Mucosa of gallbladder (tissue), 1 donor: ENCODE measurements at places on chromosomes 13 and 19. TPM values are rescaled to one million over a fixed set of nuclear protein-coding genes. Genes with fewer than 3 reads are reported as not detected.

The NFIX gene
- total RNA-seq = 135 TPM

The FBL gene
- 92.6 TPM for total RNA-seq

GRCh38 chr13:113665597-113666328 is 1.3 kb upstream of the GRK1 start:
- DNase-seq = no peak

GRCh38 chr13:46639033-46639981 is 86.3 kb downstream of the LRCH1 start:
- no peak for DNase-seq

The ITGBL1 gene
- 16.2 TPM for total RNA-seq

DNA sequence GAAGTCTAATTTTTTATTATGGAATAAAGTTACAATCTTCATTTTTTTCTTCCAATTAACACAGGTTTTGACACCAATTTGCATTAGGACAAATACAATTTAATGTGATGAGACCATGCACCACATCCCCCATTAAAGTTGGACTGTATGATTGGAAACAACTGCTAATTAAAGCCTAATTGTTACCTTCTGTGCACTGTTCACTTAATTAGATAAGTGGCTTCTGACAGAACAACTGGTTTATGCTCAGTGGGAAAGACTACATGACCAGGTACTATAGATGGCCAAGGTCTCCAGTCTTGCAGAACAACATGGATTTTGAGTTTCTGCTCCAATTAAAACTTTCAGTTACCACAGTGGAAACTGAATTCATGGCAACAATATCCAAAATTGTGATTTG is 198.1 kb downstream of the FGF14 start:
- no peak for DNase-seq

DNA sequence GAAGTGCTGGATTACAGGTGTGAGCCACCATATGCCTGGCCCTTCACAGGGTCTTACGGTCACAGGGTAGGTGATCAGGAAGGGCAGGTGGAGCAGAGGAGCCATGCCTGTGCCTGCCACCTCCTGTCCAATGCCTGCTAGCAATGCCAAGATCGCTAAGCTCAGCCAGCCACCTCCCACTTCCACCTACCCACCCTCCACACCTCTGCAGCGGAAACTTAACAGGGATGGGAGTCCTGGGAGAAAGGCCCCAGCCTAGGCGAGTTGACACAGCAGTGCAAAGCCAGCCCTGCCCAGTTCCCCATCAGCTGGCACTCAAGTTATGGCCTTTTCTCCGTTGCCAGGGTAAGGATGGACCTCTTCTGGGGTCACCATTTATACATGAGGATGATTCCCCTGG is 15.9 kb upstream of the FCHO1 start:
- DNase-seq = no peak

- DNase-seq = no peak
Measured at GRCh38 chr19:46294494-46294893, 2.3 kb upstream of the HIF3A start.

GRCh38 chr13:20503088-20504083 is 22.3 kb downstream of the CRYL1 start:
- no peak for DNase-seq

The ADPRHL1 gene
- 4.7 TPM for total RNA-seq

The KIR3DL2 gene
- not detected for total RNA-seq
